ENCODE measurements at places on chromosomes 11 and 22.
A peak's percentile ranks its signal among the peaks of the same experiment; 100 is the strongest.

GRCh38 chr11:22666325-22666687 is at the start of gene GAS2:
Gene GAS2, plus strand, starts transcription at chr11:22666611. Its CDS starts 8,259 bp downstream, at chr11:22674870.
- DNase-seq: no peak

GRCh38 chr11:82673631-82674030 is 60.0 kb downstream of the FAM181B start:
- DNase-seq: no peak

- no peak for DNase-seq
Observed at GRCh38 chr11:20611892-20612291, 12.5 kb downstream of the SLC6A5 start.

DNA sequence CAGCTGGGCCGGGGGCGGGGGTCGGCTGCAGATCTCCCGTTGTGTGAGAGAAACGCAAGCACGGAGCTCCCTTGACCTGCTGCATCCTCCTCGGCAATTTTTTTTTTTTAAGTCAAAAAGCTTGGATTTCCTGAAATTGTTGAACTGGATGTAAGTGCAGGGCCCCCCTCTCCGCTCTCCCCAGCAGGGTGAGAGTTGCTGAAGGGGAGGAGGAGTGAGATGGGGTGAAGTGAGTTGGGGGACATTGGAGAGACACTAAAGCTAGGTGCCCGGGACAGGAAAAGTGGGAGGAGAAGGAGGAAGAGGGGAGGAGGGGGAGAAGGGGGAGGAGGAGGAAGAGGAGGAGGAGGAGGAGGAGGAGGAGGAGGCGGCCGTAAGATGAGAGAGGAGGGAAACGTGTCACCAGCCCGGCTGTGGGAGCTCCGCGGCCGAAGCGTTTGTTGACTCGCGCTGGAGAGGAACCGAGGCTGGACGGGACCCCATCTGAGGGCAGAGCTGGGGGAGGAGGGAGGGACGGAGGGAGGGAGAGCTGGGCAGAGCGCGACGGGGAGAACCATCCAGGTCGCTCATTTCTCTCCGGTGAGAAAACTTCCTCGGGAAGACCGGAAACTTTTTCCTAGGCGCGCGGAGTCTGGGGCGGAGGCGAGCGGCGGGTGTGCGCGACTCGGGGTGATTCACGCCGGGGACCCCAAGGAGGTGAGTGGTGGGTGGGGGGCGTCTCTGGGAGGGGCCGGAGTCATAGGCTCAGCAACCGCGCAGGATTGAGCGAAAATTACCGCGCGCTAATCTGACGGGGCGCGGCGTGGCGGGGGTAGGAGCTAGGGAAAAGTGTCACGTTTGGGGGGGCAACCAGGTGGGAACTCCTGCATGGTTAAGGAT is 80.2 kb downstream of the PRR5L start:
- peak; percentile 64 for DNase-seq

DNA sequence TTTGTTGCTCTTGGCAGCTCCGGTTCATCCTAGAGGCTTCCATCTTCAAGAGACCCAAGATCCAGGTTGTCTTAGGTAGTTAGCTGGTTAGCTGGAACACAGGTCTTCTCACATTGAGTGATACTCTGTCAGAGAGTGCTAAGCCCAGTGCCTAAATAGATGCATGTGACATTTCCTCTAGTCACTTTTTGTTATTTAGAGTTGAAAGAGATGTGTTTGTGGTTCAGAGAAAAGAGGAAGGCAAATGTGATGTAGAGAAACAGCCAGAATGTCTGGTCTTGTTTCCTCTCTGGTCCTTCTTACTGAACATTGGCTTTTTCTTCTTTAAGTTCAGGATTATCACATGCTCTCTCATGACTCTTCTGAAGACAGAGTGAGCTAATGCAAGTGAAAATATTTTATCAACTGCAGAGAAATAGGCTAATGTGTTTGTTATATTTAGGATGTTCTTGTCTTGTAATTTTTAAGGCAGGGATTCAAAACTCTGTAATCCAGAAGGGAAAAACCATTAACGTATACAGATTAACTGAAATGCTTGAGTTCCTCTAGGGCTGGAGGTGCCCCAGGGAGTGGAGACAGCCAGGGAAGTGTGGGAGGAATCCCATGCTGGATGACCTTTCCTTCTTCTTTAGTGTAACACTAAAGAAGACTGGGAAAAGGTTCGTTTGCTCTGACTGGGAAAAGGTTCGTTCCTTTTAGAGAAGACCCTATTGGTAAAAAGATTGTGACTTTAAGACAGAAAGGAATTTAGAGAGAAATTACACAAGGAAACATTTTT is 75.4 kb downstream of the SWAP70 start:
- no peak for DNase-seq

DNA sequence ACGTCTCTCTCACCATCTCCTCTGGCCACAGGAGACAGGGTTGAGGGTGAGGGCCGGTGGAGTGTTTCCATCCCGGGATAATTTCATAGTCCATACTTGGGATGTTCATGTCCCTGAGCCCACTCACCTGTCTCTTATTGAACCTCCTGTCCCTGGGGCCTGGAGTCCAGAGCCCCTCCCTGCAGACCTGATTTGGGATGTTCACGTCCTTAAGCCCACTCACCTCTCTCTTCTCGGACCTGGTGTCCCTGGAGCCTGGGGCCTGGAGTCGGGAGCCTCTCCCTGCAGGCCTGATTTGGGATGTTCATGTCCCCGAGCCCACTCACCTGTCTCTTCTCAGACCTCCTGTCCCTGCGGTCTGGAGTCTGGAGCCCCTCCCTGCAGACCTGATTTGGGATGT is 868.2 kb downstream of the BRD1 start:
- DNase-seq: no peak

Data from fibroblast of skin of scalp (primary cell).